ENCODE measurements at places on chromosomes 3 and 15.

DNA sequence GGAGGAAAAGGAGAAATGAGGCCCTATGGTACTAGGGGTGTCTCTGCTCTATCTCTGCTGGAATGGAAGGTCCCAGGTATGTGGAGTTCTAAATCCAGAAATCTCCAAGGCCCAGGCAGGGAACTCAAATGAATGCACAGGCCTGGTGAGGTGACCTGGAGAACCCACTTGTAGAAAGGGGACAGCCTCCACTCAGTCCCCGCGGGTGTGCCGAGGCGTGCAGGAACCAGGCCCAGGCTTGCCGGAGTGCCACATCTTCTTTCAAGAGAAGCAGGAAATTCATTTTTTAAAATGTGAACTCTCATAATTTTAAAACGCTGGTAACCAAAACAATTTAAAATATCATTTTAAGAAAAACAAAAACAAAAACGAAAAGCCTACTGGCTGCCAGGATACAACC, 32.2 kb upstream of the ADCY5 start:
- no peak for DNase-seq

DNA sequence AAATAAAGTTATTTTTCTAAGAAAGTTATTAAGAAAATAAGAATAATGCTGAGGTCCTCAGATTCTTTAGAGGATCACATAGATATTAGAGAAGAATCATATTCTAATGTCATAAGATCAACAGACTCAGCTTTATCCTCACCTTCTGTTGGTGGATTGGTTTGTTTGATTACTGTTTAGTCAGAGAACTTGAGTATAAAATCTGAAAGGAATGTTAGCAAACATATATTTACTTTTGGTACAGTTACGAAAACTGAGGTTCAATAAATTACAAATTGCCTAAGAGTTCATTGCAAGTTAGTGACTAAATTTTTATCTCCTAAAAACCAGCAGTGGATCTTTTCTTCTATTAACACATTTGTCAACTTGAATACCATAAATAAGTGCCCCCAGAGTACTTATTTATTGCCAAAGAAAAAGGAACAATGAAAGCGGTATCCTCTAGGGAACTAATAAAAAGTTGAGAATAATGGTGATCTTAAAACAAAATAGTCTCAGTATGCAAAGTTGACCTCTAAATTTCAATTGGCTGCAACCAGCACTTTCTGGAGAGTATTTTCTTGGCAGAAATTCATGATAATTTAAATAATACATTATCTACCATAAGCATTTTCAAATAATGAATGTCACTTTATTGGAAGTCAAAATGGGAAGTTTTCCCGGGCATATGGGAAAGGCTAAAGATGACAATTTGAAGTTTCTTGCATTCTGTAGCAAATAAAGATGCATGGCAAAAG, 296.8 kb downstream of the OTOL1 start:
- DNase-seq = no peak

DNA sequence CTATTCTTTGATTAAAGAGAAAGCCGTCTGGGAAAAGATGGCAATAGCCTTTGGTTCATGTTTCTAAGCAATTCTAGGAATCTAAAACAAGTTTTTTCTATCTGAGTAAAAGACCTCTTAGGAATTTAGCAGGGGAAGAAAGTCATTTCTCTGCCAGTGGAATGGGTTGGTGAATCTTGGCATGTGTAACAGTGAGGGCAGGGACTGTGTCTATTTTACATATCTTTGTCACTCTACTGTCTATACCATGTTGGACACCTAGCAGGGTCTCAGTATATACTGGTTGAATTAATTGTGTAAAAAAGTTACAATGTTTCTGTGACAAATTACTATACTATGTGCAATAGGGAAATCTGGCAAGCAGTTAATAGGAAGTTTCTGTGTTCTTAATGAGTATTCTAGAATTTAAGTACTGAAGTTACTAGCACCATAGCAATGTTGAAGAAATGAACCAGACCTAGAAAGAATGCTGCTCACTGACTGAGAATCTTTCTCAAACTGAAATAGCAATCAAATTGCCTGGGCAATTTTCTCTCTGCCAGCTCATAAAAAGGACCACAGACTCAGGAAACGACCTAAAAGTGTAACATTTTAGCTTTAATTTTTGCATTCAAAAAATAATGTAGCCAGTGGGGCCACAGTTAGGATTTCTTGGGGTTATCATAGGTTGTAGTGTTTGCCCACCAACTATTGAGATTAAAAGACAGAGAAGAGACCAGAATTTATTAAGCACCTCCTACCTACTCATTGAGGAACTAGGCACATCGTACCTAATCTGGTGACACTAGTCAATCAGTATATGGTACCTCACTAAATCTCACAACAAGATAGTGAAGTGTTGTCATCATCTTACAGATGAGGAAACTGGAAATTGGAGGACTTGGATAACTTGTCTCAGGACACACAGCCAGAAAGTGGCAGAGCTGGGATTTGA, 56.2 kb upstream of the LEKR1 start:
- DNase-seq = no peak

GRCh38 chr3:106518516-106518915, 649.7 kb upstream of the CBLB start:
- DNase-seq = no peak

GRCh38 chr15:22735781-22736180, 50.7 kb upstream of the NIPA1 start:
- DNase-seq = no peak

- DNase-seq = no peak
Measured at GRCh38 chr3:55895897-55896566, 408.9 kb upstream of the WNT5A start.

- peak; percentile 60 for DNase-seq
Measured at GRCh38 chr3:87771337-87772192, 287.2 kb downstream of the CGGBP1 start.

DNA sequence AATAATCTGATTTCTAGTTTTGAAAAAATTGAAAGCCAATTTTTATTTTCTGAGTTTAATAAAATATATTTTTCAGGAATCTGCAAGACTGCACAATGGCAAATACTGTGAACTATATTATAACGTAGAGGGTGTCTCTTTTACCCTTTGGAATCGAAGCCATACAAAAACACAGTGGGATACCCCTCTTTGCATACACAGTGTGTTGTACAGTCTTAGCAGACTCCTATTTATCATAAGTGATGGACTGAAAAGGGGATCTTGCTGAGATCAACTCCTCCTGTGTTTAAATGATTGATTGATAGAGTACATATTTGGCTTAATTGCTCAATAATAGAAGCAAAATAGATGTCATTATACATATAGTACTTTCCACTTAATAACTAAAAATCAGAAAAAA, 981.2 kb downstream of the NSUN3 start:
- no peak for DNase-seq

GRCh38 chr3:112115161-112115739, 17.8 kb downstream of the GCSAM start:
- DNase-seq = no peak

- no peak for DNase-seq
Measured at GRCh38 chr3:102113421-102114041, 264.2 kb downstream of the NFKBIZ start.

DNA sequence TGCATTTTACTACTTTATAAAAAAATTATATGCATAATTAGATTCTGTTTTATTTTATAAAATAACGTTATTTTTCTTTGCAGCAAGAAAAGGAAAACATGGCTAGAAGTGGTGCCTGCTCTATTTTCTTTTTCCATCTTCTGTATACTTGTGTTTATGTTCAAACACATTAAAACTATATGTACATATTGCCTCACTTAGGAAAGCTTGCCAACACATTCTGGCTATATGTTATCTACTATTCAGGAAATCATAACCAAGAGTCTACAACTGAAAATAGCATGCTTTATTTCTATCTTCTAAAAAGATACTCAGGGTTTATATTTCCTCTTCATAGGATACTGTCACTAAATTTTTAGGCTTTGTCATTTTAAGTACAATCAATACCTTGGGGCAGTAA, 90.2 kb upstream of the KCNMB2 start:
- no peak for DNase-seq

GRCh38 chr3:149145974-149146373, 16.5 kb downstream of the HPS3 start:
- peak; percentile 80 for DNase-seq

GRCh38 chr3:88918841-88919240, 188.6 kb upstream of the EPHA3 start:
- no peak for DNase-seq

GRCh38 chr3:27357665-27358258, 11.4 kb downstream of the NEK10 start:
- DNase-seq = peak; percentile 73

GRCh38 chr15:95687686-95688085, 642.8 kb upstream of the NR2F2 start:
- no peak for DNase-seq

DNA sequence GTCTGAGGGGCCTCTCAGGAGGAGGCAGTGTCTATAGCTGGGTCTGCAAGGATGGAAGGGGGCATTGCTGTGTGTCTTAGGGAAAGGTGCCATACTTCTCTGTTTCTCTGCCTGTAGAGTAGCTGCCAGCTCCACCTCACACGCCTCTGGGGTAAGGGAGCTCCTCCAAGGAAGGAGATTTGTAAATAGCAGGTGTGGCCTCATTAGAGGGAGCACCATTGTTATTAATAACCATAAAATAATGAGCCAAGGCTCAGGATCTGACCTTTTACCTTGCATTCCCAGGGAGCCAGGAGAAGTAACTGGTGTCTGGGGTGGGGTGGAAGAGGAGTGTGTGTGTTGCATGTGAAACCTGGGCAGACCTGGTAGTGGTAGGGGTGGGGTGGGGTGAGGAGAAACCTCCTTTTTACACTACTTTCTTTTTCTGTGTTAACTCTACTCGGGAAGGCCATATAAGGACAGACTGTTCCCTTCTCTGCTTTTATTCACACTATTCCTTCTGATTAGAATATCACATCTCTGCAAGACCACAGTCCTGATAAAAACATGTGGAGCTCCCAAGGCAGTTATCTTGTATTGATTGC, 2.2 kb upstream of the C15orf39 start:
- no peak for DNase-seq

GRCh38 chr15:67253101-67253500, 1.4 kb downstream of the AAGAB start:
- DNase-seq = no peak

- peak; percentile 64 for DNase-seq
Measured at GRCh38 chr15:40047415-40048210, 8.6 kb upstream of the SRP14 start.

DNA sequence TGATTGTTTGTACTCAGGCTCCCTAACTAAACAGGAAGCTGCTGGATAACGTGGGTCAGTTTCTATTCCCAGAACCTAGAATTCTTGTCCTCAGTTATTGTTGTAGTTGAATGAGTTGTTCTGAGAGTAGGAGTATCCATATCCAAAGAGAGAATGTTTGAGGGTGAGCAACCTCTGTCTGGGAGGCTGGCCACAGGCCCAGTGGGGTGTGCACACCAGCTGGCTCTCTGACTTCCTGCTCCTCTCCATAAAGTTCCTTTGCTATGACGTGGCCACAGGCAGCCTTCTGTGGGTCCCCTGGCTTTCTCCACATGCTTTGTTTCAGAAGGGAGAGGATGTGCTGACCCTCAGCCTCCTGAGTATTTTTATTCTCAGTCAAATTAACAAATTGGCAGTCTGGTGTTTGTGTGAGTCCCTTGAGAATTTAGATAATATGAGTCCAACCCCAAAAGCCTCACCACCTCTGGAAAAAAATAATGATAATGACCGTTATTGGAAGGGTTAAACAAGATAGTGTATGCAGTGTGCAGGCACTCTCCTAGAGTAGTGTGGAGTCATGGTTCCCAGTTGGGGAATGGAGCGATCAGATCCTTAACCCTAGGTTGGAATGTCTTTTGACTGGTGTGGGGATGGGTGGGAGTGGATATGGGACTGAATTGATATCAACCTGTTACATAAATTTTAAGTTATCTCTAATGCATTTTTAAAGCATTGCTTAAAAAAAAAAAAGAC, 47.6 kb upstream of the MED12L start:
- DNase-seq = peak; percentile 11

- peak; percentile 61 for DNase-seq
Measured at GRCh38 chr3:48034000-48034516, 17.8 kb upstream of the MAP4 start.

DNA sequence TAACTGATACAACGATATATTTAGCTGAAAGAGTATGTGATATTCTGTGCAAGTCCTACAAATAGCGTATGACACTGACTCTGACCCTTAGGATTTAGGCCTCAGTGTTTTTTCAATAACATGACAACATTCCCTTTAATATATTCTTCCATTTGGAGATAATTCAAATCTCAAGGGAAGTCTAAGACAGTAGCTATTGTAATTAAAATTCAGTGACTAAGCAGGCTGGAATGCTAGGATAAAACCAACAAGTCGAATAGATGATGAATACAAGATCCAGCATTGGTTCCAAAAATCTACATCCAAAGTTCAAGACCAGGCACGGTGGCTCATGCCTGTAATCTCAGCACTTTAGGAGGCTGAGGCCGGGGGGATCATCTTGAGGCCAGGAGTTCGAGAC, 56.2 kb downstream of the QTRT2 start:
- no peak for DNase-seq

DNA sequence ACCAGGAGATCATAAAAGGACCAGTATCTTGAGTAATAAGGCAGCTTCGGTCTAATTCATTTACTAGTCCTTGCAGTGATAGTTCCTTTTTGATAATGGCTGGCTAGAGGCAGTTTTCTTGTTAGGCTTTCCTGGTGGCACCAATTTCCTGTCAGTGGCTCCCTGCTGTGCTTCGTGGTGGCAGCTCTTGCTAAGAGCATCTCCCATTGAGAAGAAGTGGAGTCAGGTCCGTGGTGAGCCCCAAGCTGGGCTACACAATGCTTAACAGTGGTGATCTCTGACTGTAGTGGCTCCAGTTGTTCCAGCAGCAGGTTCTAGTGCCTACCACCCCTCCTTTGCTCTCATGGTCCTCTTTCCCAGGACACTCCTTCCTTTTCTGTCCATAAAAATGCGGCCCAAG, 111.2 kb downstream of the RAP2B start:
- peak; percentile 40 for DNase-seq

DNA sequence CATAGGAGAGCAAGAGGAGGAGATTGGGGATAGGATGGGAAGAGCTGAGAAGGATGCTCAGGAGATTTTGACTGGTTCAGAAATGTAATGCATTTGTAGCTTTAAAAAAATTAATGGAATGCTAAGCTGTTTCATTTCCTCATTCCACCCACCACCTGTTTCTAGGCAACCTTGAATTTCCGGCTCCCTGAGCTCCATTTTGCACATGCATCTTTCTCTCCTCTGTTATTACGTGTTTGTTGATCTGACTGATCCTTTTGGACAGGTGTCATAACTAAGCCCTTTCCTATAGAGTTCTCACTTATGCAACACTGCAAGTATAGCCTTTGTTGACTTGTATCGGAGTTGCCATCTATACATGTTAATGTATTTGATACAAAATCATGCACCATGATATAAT, 4.3 kb downstream of the TMPRSS7 start:
- no peak for DNase-seq

- no peak for DNase-seq
Measured at GRCh38 chr15:69392352-69392751, 21.8 kb upstream of the KIF23 start.

DNA sequence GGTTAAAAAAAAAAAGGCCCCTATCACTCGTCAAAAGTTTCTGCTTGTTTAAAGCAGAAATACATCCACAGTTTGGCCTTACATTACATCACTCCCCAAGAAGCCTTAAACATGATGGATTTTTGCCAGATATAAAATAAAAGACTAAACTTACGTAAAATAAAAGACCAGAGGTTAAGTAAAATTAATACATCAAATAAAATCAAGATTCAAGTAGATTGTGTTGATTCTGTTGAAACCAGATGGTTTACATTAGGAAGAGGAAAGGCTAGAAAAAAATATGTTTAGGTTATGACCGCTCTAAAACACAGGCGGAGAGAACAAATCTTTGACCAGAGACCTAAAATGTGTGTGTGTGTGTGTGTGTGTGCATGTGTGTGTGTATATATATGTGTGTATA, 104.1 kb downstream of the DUT start:
- DNase-seq = no peak

- DNase-seq = no peak
Measured at GRCh38 chr3:111335512-111336303, 206.3 kb upstream of the CD96 start.

Data from KBM-7 (cell line).